Activated CD4-positive, alpha-beta T cell treated with anti-CD3 and anti-CD28 coated beads, Interleukin-10, Interleukin-2, amounts not matched to agents 100 ng/mL and 50 ng/mL, durations not matched to agents 16 hours and 8 hours (primary cell): ENCODE measurements at places on chromosomes 6 and 20.
A peak's percentile ranks its signal among the peaks of the same experiment; 100 is the strongest.

DNA sequence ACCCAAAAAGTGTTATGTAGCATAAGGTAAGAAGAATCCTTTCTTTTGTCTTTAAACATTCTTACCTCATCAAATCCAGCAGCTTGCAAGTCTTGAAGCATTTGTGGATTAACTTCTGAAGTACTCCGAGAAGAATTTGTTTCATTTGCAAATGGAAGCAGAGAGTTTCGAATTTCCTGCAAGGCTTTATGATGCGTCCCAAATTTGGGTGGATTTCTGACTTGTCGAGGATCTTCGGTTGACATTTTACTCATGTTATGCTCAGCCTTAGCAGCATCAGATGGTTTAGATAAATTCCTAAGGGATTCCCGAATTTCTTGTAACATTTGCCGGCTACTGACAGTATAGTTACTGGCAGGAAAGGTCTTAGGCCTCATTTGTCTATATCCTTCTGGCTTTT, 16.2 kb downstream of the LATS1 start:
- no peak for DNase-seq

DNA sequence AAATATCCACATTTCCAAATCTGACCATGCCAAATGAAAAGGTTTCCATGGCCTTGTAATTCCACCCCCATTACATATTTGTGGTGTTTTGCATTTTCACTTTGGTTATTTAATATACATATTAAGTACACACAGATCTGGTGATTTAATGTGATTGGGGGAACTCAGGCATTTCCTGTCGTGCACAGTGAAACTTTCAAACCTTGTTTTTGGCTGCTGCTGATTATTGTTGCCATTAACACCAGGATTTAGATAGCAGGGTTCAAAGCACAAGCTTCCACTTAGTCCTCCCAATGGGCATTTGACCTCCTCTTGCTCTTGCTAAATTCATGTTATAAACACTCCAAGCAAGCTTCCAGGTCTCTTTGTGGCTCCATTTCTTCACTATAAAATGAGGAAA, 166.5 kb downstream of the SOBP start:
- DNase-seq, result no peak

GRCh38 chr6:170136541-170137175, 154.2 kb downstream of the DLL1 start:
- DNase-seq, result no peak

GRCh38 chr6:160190973-160191372, 67.6 kb downstream of the SLC22A2 start:
- DNase-seq, result no peak

DNA sequence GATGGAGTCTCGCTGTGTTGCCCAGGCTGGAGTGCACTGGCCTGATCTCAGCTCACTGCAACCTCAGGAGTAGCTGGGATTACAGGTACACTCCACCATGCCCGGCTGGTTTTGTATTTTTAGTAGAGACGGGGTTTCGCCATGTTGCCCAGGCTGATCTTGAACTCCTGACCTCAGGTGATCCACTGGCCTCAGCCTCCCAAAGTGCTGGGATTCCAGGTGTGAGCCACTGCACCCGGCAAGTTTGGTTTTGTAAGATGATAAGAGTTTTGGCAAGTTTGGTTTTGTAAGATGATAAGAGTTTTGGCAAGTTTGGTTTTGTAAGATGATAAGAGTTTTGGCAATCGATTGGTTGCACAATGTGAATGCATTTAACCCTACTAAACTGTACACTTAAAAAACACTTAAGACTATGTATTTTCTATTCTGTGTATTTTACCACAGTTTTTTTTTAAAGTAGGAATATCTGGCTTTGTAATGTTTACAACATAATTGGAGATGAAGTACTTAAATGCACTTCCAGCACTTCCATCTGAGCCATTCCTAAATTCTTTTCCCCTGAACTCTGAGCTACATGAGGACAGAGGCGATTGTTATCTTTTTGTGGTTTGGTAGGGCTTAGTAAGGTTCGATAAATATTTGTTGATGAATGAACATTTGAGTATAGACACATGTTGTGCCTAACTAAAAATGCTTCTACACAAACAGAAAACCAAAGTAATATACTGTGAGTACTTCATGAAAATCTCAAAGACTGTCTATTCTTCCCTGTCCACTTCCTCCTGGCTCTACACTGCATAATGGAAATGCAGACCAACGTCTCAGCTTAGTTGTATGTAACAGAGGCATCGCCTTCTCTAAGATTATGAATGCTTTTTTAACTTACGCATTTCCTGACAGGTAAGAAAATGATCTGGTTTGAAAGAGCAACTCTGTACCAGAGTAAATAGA, 18.8 kb downstream of the SAMHD1 start:
- DNase-seq, result no peak

DNA sequence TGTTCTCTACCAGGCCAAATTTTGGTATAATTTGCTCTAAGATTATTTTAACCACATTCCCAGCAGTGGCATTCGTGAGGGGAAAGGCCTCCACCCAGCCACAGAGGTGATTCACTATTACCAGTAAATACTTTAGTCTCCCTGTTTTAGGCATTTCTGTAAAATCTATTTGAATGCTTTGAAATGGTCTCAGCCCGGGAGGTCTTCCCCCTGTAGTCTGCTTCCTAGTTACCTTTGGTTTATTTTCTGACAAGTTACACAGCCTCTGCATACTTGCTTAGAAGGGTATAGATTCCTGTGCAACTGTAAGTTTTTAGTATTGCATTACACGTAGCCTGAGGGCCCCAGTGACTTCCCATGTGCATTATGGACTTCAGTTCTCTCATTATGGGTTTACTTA, 248.7 kb downstream of the C6orf118 start:
- no peak for DNase-seq

DNA sequence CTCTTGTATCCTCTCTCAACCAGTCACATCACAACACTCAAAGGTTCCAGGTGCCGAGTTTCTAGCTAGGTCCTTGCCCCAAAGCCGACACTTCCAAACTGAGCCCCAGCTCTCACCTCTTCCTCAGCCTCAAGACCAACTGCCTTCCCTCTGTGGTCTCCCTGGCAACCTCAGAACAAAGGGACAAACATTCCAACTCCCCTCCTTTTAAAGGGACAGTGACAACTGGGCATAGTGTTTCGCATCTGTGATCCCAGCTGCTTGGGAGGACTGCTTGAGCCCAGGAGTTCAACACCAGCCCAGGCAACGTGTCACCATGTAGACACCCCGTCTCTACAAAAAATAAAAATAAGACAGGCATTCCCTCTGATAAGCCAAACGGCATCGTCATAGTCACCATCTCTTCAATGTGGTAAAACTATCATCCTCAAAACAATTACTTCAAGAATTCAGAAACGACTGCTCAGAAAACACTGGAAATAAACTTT, 11.3 kb downstream of the DIDO1 start:
- peak; percentile 28 for DNase-seq

DNA sequence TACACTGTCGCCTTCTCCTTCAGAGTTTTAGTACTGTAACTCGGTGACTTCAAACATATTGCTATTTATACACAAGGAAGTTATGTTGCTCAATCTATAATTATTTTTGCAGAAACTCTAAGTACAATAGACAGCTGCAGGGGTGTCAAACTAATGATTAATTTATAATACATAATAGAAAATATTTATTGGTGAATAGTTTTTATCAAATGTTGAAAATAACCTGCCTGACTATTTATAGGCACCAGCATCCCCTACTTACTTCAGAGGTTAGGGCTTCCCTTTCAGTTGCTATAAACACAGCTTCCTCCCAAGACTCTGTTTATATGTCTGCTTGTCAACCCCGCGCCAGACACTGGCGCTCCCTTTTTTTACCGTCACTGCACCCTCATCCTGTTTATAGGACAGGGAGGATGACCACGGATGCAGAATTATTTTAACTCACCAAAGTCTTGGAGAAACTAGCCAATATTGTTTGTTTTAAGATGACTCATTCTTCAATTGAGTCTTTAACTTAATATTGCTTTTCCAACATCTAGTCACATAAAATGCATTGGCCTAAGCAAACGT, 225.0 kb downstream of the ALDH8A1 start:
- no peak for DNase-seq

- no peak for DNase-seq
Observed at GRCh38 chr6:168067081-168067759, 11.8 kb downstream of the FRMD1 start.

- DNase-seq, result no peak
Observed at GRCh38 chr6:144493035-144493910, 208.1 kb downstream of the UTRN start.

DNA sequence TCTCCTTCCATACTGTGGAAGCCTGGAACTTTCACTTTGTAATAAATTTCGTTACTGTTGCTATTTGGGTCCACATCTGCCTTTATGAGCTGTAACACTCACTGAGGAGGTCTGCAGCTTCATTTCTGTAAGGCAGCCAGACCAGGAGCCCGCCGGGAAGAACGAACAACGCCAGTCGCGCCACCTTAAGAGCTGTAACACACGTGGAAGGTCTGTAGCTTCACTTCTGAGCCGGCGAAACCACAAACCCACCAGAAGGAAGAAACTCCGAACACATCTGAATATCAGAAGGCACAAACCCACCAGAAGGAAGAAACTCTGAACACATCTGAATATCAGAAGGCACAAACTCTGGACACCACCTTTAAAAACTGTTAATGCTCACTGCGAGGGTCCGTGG, 589.9 kb upstream of the SLC35B3 start:
- no peak for DNase-seq

GRCh38 chr6:118844915-118845314, 49.0 kb upstream of the ASF1A start:
- DNase-seq, result peak; percentile 87

GRCh38 chr6:140833408-140833807, 1299.3 kb upstream of the GJE1 start:
- DNase-seq, result no peak

DNA sequence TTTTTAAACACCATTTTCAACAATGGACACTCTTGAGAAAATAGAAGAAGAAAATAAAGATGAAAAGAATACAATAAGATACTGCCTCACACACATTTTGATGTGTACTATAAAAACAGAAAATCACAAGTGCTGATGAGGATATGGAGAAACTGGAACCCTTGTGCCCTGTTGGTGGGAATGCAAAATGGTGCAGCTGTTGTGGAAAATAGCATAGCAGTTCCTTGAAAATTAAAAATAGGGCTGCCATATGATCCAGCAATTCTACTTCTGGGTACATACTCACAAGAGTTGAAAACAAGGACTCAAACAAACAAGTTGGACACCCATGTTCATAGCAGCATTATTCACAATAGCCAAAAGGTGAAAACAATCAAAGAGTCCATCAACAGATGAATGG, 173.0 kb downstream of the KIF16B start:
- DNase-seq, result no peak

GRCh38 chr6:52925919-52926792, 16.7 kb upstream of the GSTA3 start:
- no peak for DNase-seq

GRCh38 chr6:99195986-99196655, 153.4 kb downstream of the FAXC start:
- DNase-seq, result no peak

- no peak for DNase-seq
Observed at GRCh38 chr6:132400883-132401617, at the start of gene MOXD1. MOXD1 (minus strand) TSS chr6:132401475; CDS start chr6:132401426, 49 bp downstream.

- peak; percentile 51 for DNase-seq
Observed at GRCh38 chr6:110878751-110879522, 4.4 kb downstream of the AMD1 start.

DNA sequence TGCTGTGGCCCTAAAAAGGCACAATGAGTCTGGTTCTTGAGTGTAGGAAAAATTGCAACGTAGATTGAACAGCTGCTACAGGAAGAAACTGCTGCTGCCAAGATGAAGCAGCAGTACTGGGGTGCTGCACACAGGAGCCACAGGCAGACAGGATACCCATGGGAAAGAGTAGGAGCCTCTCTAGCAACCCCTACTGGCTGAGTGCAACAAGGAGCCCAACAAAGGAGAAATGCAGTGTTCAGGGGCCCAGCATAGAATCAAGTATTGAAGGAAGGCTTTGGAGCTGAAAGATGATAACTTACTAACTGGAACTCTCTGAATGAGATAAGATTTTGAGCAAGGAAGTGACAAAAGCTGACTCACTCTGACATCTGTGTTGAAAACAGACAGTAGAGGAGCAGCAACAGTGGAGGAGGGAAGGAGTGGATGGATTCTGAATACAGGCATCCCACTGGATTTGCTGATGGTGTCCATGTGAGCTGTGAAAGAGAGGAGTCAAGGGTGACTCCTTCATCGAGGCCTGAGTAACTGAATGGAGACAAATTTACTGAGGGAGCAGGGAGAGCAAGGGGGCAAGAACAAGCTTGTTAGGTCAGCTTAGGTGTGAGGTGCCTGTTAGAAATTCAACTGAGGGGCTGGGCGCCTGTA, 534.7 kb upstream of the JARID2 start:
- peak; percentile 87 for DNase-seq

DNA sequence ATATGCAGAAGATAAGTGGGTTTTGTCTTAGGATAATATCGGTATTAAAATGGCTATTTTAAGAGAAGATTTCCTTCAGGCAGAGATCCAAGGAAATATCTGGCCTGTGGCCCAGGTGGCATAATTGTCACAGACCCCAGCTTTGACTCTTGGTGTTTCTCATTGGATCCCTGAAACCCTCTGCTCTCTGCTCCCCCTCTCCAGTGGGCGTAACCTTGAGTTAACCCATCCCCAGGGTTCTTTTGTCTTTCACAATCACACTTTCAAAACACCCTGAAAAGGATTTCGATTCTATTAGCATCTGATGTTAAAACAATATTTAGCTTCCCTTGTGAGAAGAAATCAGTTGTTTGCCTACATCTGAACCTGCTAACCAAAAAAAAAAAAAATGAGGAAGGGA, 7.2 kb downstream of the SSTR4 start:
- no peak for DNase-seq

GRCh38 chr20:38002422-38002821, 30.8 kb downstream of the TTI1 start:
- DNase-seq, result no peak

- peak; percentile 77 for DNase-seq
Observed at GRCh38 chr6:143575440-143575839, 63.9 kb upstream of the FUCA2 start.

DNA sequence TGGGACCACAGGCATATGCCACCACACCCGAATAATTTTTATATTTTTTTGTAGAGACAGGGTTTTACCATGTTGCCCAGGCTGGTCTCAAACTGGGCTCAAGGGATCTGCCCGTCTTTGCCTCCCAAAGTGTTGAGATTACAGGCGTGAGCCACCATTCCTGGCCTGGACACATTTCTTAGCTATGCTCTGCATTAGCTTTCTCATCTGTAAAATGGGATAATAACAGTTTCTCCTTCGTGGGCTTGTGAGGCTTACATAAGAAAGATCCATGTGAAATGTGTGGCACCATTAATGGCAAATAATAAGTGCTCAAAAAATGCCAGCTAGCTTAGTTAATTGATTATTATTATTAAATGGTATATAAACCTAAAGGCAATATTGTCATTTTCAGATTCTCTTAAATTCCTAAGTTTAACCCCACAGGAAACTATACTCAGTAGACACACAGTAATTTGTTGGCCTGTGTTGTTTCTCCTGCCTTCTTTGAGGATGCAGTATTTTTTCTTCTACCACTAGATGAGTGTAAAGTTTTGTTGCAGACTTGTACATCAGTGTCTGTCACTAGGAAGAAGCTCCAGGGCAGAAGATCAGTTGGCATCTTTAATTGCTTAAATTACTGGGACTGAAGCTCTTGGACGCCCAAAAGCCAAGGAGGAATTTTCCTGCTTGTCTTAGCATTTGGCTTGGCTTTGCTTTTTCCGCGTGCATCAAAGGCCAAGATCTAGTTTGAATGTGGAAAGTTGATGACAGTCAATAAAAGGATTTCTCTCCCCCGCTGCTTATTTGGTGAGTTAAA, 162.3 kb upstream of the ZNF217 start:
- no peak for DNase-seq
